ENCODE measurements at places on chromosomes 4 and X. TPM values are rescaled to one million over a fixed set of nuclear protein-coding genes. Genes with fewer than 3 reads are reported as not detected.
A peak's percentile ranks its signal among the peaks of the same experiment; 100 is the strongest.

The CYBB gene
- not detected for polyA plus RNA-seq

The ZNF827 gene
- polyA plus RNA-seq, result 5.8 TPM

The FOXO4 gene
- 2.3 TPM for polyA plus RNA-seq

The RAB40AL gene
- polyA plus RNA-seq, result 0.12 TPM

The REELD1 gene
- not detected for polyA plus RNA-seq

The CLIC2 gene
- polyA plus RNA-seq, result 6.3 TPM

DNA sequence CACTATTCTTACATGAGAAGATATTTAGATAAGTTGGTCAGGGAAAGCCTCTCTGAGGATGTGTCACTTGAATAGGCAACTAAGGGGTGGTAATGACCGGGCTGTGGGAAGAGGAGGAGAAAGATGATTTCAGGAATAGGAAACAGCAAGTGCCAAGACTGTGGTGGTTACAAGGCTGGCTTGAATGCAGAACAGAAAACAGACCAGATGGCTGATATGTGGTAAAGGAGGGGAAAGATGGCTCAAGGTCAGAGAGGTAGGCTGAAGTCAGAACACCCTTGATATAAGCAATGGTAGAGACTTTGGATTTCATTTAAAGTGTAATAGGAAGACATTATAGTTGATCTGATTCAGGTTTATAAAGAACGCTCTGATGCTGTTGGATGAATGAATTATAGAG lies 15.0 kb downstream of the TLR7 start:
- no peak for DNase-seq

DNA sequence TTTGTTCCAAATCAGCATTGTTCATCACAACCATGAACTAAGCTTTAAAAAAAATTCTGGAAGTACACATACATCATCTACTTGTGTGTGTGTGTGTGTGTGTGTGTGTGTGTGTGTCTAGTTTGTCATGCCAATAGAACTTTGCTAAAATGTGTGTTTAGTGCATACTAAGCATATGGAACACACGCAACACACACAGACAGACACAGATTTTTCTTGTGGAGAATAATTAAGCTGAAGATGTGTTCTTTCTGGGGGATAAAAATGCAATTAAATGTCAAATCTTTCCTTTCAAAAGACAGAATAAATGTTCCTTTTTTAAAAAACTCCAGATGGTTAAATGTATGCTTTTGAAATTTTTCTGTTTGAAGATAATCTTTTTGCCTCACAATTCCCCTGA lies 530.4 kb upstream of the INTU start:
- no peak for DNase-seq

DNA sequence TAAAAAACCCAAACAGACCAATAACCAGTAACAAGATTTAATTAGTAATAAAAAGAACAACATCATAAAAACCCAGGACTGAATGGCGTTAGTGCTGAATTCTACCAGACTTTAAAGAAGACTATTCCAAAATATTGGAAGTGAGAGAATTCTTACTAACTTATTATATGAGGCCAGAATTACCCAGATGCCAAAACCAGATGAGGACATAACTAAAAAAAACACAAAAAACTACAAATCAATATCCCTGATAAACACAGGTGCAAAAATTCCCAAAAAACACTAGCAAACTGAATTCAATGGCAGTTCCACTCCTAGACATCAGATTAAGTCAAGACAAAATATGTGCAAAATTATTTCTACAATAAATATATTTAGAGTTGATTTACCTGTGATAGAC lies 400.1 kb upstream of the PABPC4L start:
- DNase-seq, result no peak

GRCh38 chr4:55871299-55871800 lies 17.9 kb downstream of the EXOC1 start:
- no peak for DNase-seq

GRCh38 chr4:169622566-169622965 lies 2.2 kb downstream of the CLCN3 start:
- DNase-seq, result peak; percentile 38

DNA sequence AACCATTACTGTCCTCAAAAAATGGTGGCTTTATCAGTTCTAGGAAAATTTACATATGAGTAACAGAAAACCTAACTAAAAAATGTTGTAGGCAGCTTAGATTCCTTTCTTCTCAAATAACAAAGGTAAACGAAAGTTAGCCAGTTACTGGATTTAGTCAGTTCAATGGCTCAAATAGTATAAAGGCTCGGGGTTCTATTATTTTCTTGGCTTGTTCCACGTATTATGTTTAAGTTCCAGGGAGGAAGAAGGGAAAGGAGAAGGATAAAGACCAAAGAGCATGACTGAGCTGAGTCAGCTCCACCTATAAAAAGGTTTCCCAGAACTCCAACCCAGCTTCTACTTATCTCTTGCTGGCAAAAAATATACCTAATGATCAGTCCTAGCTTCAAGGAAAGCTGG lies 41.0 kb upstream of the MAB21L2 start:
- DNase-seq, result peak; percentile 22

DNA sequence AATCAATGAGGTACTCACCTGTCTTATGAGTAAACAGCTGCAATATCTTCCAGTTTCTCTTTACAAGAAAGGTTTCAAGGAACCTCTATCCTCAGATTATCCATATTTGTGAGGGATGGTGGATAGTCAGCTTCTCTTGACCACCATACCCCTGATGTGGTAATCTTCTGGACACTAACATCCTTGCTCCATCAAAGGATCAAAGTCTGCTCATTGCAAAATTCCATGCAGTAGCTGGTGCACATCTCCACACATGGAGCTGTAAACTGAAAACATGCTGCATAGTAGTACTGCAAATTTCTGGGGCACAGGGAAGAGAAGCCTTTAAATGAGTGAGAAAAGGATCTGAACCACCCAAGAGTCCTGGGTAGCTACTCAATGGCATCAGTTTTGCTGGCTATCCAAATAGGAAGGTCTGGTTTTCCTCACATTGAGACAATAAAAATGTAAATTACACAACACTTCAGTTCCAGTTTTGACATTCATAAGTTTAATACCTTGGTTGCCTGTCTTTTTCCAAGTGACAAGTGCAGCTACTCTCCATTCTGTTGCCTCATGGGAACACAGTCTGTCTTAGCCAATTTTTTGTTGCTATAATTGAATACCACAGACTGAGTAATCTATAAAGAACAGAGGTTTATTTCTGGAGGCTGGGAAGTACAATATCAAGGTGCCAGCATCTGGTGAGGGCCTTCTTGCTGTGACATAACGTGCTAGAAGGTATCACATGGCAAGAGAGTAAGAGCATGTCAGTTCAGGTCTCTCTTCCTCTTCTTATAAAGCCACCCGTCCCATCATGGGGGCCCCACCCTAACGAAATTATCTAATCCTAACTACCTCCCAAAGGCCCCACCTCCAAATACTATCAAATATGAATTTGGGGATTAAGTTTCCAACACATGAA lies 34.4 kb upstream of the ARHGEF6 start:
- no peak for DNase-seq

GRCh38 chrX:154329294-154329693 lies 33.7 kb downstream of the TKTL1 start:
- DNase-seq, result no peak

DNA sequence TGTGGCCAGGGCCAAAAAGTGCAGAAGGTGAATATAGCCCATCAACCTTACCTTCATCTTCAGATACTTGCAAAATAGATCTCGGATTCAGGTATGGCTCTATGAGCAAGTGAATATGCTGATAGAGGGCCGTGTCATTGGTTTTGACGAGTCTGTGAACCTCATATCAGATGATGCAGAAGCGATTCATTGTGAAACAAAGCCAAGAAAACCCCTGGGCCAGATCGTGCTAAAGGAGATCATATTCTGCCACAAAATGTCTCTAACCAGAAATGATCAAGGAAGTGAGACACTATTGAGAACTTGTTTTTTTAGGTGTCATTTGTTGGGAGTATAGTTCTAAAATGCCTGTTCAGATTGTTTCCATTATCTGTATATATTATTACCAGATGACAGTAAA lies 48.3 kb downstream of the PDK3 start:
- DNase-seq, result no peak

DNA sequence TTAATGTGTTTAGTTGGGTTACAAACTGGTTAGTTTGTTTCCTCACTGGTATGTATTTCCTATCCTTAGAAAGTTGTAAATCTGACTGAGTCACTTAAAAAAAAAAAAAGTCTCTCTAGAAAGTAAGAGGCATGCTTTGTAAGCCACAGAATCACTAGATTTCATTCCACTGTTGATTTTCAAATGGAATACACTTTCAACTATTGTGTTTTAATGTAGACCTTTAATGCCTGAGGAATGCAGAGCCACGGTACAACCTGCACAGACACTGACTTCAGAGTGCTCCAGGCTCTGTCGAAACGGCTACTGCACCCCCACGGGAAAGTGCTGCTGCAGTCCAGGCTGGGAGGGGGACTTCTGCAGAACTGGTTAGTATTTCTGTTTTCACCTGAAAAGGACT lies 88.6 kb downstream of the HHIP start:
- DNase-seq, result peak; percentile 86

GRCh38 chr4:132108784-132109183 lies 1040.3 kb upstream of the PCDH10 start:
- DNase-seq, result peak; percentile 74

GRCh38 chr4:84907145-84907544 lies 59.3 kb downstream of the WDFY3 start:
- no peak for DNase-seq

- DNase-seq, result no peak
These were observed 286.4 kb downstream of the CRLF2 start for GRCh38 chrX:926070-926469.

- peak; percentile 81 for DNase-seq
These were observed 67.0 kb downstream of the NHS start for GRCh38 chrX:17441965-17442364.

DNA sequence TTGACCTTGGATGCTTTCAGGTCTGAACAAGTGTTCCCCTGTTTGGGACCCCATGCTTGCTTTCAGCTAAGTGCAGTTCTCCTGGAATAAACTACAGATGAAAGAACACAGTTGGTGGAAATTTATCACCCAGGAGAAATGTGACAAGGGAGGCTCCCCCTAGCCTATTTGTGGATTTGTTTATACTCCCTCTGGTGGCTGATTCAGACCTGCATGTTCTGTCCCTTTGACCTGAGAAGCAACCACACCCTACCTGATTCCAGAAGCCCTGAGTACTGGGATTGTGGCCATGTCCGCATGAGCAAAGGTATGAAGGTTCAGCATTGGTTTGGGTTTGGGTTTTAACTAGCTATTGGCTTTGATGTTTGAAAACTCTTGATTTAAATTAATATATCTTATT lies 440.9 kb downstream of the MID1IP1 start:
- DNase-seq, result peak; percentile 2

DNA sequence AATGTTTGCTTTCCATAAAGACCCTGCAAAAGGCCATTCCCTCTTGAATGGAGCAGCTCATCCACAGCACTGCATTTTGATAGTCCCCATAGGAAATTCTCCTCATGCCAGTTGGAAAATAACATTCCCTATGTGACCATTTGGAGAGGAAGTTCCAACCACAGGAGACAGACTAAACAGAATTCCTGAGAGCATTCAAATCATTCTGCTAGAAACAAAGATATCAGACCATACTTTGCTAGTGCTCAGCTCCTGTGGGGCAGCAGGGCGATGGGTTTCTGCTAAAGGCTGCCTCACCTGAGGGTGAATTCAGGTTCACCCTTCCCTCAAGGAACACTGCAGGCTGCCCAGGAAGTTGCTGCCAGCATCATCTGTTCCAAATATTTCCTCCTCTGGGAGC lies 58.8 kb downstream of the LNX1 start:
- peak; percentile 81 for DNase-seq

DNA sequence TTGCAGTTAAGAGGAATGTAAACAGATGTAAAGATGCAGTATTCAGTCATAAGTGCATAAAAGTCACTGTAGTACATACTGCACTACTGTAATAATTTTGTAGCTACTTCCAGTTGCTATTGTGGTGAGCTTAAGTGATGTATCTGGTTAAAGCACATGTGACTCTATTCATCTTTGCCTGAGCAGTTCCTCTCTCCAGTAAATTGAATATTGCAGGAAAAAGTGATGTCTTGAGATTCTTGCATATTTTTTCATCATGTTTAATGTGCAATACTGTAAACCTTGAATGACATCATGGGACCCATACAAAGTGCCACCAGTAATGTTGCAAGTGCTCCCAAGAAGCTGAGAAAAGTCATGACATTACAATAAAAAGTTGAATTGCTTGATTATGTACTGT lies 9.6 kb downstream of the UBA6 start:
- no peak for DNase-seq

- DNase-seq, result peak; percentile 63
These were observed 78.7 kb downstream of the ARAP2 start for GRCh38 chr4:36165631-36166005.

DNA sequence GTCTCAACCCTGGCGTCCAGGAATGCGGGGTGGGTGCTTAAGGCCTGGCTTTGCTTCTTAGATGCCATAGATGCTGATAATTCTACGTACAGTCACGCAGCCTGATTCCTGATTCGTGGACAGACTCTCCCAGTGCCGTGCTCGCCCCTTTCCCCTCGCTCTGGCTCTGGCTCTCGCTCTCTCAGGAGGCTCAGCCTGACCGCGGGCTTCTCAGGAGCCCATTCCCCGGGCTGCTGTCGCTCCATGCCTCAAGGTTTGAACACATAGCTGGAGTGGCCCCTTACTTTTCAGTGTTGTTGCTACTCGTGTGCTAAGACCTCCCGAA lies 59.2 kb upstream of the ZC4H2 start:
- DNase-seq, result peak; percentile 37
